ENCODE measurements at places on chromosomes 4 and X.

GRCh38 chr4:68257719-68258118, 12.2 kb upstream of the TMPRSS11B start:
- no peak for DNase-seq

- DNase-seq = no peak
These were observed 82.4 kb upstream of the MYOZ2 start for GRCh38 chr4:119053245-119053644.

DNA sequence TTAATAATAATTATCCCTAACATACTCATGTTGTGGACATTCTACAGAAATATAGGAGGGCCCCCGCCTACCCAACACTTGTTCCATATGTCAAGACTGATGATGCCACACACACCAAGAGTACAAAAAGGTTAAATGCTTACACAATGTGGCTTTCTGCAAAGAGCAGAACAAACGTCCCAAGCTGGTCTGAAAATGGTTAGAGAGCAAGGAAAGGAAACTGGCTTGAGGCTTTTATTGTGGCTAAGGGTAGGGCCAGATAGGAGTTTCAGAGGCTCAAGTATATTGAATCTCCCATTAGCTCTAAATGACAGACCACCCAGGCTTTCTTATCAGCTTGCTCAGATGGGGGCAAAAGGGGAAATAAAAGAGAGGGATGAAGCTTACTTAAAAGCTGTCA, 134.1 kb upstream of the C1QTNF7 start:
- no peak for DNase-seq

DNA sequence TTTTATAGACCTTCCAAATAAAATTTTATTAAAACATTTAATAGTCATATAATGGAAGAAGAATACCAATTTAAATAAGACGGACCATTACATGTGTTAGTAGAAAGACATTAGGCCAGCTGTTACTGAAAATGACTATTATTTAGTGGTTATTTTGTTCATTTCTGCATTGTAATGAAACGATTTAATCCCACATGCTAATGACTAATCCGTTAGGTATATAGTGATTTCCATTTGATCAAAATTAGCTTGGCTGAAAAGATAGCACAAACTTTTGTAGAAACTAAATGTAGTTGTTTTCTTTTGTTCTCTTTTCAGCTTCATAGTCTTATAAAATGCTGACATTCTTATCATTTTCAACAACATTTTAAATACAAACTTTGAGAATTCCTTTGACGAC, 556.1 kb upstream of the TENM3 start:
- DNase-seq = no peak

DNA sequence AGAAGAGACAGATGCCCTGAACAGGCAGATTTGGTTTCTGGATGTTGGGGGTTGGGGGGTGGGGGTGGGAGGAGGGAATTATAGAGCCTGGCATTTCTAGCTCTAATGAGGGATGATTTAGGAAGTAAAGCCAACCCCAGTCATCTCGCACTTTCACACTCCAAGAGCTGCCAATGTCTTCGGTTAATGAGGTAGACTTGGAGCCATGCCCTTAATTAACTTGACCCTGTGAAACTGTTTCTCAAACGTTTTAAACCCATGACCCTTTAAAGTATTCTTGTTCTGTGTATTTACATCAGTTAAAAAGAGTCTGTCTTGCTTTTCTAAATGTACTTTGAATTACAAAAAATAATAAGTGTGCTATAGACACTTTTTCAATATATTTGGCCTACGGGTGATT, 466.9 kb downstream of the FAT4 start:
- no peak for DNase-seq

DNA sequence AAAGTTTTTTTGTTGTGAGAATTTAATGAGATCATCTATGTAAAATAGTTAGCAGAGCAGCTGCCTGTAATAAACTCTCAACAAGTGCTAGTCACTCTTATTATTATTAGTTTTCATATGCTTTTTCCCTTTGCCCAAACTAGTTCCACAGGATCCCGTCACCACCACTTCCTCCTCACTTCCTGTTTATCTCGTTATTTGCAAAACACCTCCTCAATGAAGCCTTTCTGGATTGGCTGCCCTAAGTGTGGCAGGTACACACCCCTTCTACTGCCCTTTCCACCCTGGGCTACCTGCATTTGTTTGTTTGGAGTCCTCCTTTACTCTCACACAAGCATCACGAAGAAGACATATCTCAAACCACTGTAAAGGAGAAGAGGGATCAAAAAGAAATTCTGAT, 54.4 kb upstream of the KLF3 start:
- DNase-seq = no peak

- no peak for DNase-seq
These were observed 179.8 kb downstream of the SLIT2 start for GRCh38 chr4:20431543-20431951.

GRCh38 chrX:10089378-10089795, 67.4 kb upstream of the CLCN4 start:
- DNase-seq = no peak

DNA sequence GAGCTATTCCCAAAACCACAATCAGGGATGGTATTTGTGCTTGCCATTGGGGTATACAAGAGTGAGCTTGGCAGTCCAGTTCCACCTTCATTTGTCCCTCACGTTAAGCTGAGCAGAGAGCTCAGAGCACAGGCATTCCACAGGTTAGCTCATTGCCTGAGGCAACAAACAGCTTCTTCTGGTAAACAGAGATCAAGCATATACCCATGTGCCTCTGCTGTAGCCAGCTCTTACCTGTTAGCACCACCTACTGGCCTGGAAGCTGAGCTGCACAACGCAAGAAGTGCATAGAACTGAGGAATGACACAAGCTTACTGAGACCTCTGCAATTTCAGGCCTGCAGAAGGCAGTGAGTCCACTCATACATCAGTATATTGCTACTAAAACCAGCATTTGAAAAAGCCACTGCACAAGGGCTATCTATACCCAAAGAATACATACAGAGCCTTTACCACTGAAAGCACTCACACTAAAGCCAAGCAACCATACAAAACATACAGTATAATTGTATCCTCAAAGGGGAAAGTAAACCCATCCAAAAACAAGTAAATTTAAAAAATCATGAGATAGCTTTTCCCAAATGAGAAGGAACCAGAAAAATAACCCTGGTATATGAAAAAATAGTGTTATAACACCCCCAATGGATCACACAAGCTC, 258.3 kb upstream of the GABRA2 start:
- DNase-seq = peak; percentile 52

Data from SK-N-DZ (cell line).